RWPE2 (cell line): ENCODE measurements at places on chromosomes 7 and 10.

DNA sequence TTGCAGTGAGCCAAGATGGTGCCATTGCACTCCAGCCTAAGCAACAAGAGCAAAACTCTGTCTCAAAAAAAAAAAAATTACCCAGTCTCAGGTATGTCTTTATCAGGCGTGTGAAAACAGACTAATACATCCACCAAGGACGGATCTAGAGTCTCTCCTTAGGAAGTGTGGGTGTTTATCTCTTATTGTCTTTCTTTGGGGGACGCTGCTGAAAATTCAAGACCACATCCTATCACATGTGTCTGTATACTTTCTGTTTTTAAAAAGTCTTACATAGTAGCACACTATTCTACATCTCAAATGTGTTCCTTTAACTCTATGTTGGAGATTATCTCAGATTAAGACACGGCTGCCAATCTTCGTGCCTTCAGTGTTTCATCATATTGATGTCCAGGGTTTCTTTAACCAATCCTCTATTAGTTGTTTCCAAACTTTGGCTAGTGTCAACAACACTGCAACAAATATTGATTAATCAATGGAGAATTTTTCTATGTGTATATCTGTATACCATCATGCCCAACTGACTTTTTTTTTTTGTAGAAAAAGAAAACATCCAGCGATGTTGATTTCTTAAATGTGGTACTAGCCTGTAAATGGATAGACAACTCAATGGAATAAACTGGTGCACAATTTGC, 92.3 kb upstream of the KDM7A start:
- no peaks in the 10 kb centered on the region for H3K36me3 ChIP-seq
- H3K27ac ChIP-seq, result no peak overlapping the region
- DNase-seq, result no peak
- H3K4me1 ChIP-seq, result no peaks in the 10 kb centered on the region
- H3K27me3 ChIP-seq, result no peaks in the 10 kb centered on the region

DNA sequence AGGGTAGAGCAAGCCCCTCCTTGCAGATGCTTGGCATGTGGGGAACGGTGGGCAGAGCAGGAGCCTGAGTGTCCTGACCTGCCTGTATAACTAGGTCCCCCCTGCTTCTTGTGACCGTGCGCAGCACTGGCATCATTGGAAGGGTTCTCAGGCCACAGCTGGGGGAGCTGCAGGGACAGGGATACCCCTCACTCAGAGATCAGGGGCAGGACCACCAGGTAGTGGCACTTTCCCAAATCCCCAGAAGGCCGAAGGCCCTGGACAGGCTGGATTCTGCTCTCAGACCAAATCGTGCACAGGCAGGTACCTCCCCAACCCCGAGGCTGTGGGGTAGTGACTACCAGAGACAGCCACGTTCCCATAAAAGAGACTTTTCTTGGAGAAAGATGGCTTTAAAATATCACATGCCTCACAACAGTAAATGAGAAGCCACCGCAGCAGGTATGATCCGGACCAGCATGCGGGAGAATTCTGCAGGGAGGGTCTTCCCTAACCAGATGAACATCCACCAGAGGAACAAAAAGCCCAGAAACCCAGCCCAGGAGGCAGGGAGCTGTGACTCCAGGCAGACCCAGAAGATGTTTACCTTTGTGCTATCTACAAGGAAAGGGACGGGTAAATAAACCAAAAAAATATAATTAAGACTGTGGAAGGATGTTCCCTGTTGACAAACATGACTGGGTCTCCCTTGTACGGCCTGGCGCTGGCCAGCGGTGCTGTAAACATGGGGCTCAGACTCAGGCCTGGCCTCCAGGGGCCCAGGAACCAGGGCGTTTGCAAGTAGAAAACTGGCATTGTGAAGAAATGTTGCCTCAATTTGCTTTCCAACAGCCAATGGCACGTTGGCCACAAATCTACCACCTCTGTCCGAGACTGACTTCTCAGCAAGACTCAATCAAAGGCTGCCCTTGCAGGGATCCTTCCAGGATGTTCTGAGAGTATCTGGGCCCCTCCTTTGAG, 180.0 kb downstream of the TNS3 start:
- no peaks in the 10 kb centered on the region for H3K27me3 ChIP-seq
- H3K36me3 ChIP-seq, result peaks cover 38% of the 10 kb centered on the region
- DNase-seq, result no peak
- no peak overlapping the region for H3K4me3 ChIP-seq

- no peak overlapping the region for H3K4me3 ChIP-seq
- no peak for DNase-seq
- H3K36me3 ChIP-seq, result no peaks in the 10 kb centered on the region
- H3K4me1 ChIP-seq, result no peaks in the 10 kb centered on the region
- H3K27me3 ChIP-seq, result no peaks in the 10 kb centered on the region
These were observed 116.9 kb downstream of the WDR37 start for GRCh38 chr10:1173091-1173490.

- DNase-seq, result peak; percentile 65
- no peaks in the 10 kb centered on the region for H3K4me1 ChIP-seq
- no peaks in the 10 kb centered on the region for H3K36me3 ChIP-seq
- peak overlapping the region; percentile 74 for H3K27ac ChIP-seq
These were observed 875 bp upstream of the HECTD2 start for GRCh38 chr10:91409069-91409868.

DNA sequence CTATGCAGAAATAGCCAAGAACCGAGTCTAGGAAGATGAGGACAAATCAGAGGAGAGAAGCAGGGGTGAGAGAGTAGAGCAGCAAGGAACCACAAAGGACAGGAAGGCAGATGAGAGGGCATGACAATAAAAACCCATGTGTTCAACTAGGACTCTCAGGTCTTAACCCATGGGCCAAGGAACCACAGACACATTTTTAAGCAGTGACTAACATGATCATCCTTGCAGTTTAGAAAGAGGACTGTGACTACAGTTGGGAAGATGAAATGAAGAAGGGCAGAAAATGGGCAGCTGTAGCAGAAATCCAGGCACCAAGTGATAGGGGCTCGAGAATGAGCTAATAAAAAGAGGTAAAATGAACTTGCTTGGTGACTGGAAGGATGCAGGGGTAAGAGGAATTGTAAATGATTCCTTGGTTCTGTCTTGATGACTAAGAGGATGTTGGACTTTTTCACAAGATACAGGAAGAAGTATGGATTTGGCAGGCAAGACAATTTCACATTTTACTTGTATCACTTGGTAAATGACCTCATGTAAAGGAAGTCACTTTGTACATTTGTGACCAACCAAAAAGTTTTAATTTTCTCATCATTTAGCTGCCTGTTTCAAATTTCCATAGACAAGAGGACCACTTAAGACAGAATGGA, 22.8 kb downstream of the SGMS1 start:
- peaks cover 45% of the 10 kb centered on the region for H3K4me1 ChIP-seq
- H3K27me3 ChIP-seq, result no peaks in the 10 kb centered on the region
- peak overlapping the region; percentile 40 for H3K27ac ChIP-seq
- DNase-seq, result no peak
- H3K4me3 ChIP-seq, result no peak overlapping the region

- no peak for DNase-seq
- H3K4me3 ChIP-seq, result no peak overlapping the region
- H3K36me3 ChIP-seq, result peaks cover 13% of the 10 kb centered on the region; the same call in 1 of the 2 replicates
These were observed 102.0 kb downstream of the CNOT4 start for GRCh38 chr7:135407884-135408283.

DNA sequence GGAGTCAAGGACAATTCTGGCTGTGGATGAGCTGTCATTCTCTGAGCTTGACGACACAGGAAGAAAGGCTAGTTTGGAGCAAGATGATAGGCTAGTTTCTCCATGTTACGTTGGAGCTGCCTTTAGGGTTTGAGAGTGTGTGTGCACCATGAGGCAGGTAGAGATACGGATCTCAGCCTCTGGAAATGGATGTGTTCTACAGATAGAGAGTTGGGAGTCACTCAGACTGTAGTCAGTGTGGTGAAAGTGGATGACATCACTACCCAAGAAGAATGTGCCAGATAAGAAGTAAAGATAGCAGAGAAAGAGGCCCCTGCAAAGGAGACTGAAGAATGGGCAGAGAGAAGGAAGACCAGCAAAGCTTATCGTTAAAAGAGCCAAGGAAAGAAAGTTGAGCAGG, 42.4 kb downstream of the PNLIPRP3 start:
- peaks cover 7% of the 10 kb centered on the region for H3K4me1 ChIP-seq
- H3K36me3 ChIP-seq, result no peaks in the 10 kb centered on the region
- no peaks in the 10 kb centered on the region for H3K27me3 ChIP-seq
- no peak overlapping the region for H3K4me3 ChIP-seq

DNA sequence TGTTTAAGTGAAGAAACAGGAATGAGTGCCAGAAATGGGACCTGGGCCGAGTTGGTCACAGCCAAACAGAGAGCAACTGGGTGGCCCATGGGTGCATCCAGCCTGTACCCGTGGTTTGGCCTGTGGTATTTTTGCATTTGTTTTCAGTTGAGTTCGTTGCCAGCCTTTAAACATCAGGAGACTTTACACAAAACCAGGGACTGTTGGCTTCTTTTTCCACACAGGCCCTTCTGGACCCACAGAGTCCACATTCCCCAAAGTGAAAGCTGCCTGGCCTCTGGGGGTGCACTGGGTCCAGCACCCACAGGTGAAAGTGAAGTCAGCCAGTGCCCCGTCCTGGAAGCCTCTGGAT, 54.1 kb upstream of the TNS3 start:
- no peaks in the 10 kb centered on the region for H3K27me3 ChIP-seq
- peak overlapping the region; percentile 34 for H3K27ac ChIP-seq
- no peak overlapping the region for H3K4me3 ChIP-seq
- H3K36me3 ChIP-seq, result no peaks in the 10 kb centered on the region

DNA sequence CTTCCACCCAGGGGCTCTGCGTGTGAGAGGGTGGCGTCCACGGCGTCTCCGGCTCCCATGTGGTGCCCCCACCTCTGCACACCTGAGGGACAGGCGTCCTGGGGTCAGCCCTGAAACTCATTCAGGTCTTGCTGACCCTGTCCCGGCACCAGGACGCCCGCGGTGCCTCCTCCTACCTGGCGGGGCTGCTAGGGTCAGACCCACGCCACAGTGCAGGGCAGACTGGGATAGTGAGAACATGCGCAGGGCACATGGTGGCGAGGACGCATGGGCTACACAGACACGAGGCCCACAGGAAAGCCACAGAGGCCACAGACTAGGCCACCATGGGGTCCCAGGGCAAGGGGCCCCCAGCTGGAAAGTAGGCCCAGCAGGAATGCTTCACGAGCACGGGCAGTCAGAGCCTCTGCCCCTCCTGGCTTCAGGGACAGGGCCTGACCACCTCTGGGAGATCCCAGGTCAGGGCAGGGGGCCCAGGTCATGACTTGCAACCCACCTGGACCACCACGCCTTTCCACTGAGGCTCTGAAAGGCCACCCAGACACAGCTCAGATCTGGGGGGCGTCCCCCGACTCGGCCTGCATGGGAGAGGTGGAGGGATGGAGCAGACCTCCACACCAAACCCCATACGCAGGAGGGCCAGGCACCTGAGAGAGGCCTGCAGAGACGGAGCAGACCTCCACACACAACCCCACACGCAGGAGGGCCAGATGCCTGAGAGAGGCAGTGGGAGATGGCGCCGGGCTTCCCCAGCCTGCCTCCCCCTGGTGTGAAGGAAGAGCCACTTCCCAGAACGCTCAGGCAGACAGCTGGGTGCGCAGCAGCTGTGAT, 188.6 kb downstream of the ELFN1 start:
- no peaks in the 10 kb centered on the region for H3K36me3 ChIP-seq
- no peak overlapping the region for H3K4me3 ChIP-seq
- H3K27ac ChIP-seq, result no peak overlapping the region
- DNase-seq, result peak; percentile 61
- H3K27me3 ChIP-seq, result no peaks in the 10 kb centered on the region
- no peaks in the 10 kb centered on the region for H3K4me1 ChIP-seq

- no peaks in the 10 kb centered on the region for H3K4me1 ChIP-seq
- no peaks in the 10 kb centered on the region for H3K36me3 ChIP-seq
- H3K27ac ChIP-seq, result no peak overlapping the region
- H3K27me3 ChIP-seq, result peaks cover 4% of the 10 kb centered on the region
These were observed 197.0 kb downstream of the ZNF438 start for GRCh38 chr10:30834651-30835050.

- DNase-seq, result no peak
- no peak overlapping the region for H3K27ac ChIP-seq
- H3K4me1 ChIP-seq, result no peaks in the 10 kb centered on the region
- no peaks in the 10 kb centered on the region for H3K36me3 ChIP-seq
These were observed 3.4 kb downstream of the H2BK1 start for GRCh38 chr7:151206914-151207313.

GRCh38 chr10:88114368-88114767, 250.9 kb downstream of the PTEN start:
- H3K4me3 ChIP-seq, result no peak overlapping the region
- no peaks in the 10 kb centered on the region for H3K27me3 ChIP-seq
- no peak for DNase-seq
- H3K36me3 ChIP-seq, result no peaks in the 10 kb centered on the region

DNA sequence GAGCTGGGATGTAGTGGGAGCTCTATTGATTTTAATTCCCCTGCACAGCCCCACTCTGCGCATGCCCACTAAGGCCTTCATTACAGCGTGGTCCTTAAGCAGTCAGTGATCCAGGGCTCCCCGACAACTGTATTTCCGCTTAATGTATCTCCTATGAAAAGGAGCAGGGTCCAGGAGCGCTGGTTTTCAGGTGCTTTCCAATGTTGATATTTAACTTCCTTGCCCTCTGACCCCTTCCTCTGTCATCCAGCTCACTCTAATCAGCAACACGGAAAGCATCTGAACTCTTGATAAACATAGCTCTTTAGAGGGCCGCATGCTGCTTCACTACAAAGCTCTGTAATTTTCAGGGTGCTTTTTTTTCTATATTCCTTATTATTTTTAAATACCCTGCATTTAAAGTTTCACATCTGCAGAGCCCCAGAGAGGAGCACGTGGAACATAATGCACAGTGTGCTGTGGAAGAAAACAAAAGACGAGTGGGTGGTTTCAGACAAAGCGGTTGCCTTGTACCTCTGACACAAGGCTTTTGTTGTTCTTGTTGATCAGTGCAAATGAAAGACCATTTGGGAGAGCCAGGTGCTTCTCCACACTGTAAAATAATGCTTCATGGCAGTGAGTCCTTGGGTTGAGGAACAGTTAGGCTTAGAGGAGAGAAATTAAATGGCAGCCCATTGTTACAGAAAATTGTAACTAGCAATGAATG, 465.9 kb upstream of the CELF2 start:
- no peak overlapping the region for H3K4me3 ChIP-seq
- H3K27ac ChIP-seq, result no peak overlapping the region
- no peak for DNase-seq
- no peaks in the 10 kb centered on the region for H3K27me3 ChIP-seq
- H3K36me3 ChIP-seq, result no peaks in the 10 kb centered on the region

GRCh38 chr7:143015926-143016490, 10.9 kb downstream of the OR9A2 start:
- no peak overlapping the region for H3K4me3 ChIP-seq
- H3K4me1 ChIP-seq, result no peaks in the 10 kb centered on the region
- H3K27me3 ChIP-seq, result no peaks in the 10 kb centered on the region
- DNase-seq, result no peak
- no peak overlapping the region for H3K27ac ChIP-seq
- H3K36me3 ChIP-seq, result no peaks in the 10 kb centered on the region

DNA sequence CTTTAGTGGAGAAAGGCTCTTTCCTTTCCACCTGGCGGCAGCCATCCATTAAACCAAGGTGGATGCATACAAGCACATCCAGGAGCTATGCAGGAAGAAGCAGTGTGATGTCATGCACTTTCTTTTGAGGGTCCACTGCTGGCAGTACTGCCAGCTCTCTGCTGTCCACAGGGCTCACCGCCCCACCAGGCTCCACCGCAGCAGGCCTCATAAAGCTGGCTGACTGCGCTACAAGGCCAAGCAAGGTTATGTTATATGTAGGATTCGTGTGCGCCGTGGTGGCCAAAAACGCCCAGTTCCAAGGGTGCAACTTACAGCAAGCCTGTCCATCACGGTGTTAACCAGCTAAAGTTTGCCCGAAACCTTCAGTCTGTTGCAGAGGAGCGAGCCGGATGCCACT, 37.3 kb upstream of the TRUB1 start:
- no peaks in the 10 kb centered on the region for H3K36me3 ChIP-seq
- no peak overlapping the region for H3K27ac ChIP-seq
- DNase-seq, result no peak
- no peak overlapping the region for H3K4me3 ChIP-seq
